Natural killer cell treated with Interleukin-12 subunit alpha and Interleukin-12 subunit beta and Interleukin-15 and Interleukin-18, amount 100 ng/mL, for 72 hours (primary cell): ENCODE measurements at places on chromosomes 16 and 17.

- DNase-seq = no peak
Measured at GRCh38 chr16:8892101-8892575, 10.0 kb downstream of the LITAFD start.

GRCh38 chr17:4931963-4932362, at the start of gene GP1BA:
GP1BA (plus strand) TSS chr17:4932277; CDS start chr17:4932605, 328 bp downstream.
- DNase-seq = no peak

GRCh38 chr16:23924128-23924527, 88.3 kb downstream of the PRKCB start:
- DNase-seq = no peak

- no peak for DNase-seq
Measured at GRCh38 chr17:44905006-44906000, 6.1 kb upstream of the EFTUD2 start.

DNA sequence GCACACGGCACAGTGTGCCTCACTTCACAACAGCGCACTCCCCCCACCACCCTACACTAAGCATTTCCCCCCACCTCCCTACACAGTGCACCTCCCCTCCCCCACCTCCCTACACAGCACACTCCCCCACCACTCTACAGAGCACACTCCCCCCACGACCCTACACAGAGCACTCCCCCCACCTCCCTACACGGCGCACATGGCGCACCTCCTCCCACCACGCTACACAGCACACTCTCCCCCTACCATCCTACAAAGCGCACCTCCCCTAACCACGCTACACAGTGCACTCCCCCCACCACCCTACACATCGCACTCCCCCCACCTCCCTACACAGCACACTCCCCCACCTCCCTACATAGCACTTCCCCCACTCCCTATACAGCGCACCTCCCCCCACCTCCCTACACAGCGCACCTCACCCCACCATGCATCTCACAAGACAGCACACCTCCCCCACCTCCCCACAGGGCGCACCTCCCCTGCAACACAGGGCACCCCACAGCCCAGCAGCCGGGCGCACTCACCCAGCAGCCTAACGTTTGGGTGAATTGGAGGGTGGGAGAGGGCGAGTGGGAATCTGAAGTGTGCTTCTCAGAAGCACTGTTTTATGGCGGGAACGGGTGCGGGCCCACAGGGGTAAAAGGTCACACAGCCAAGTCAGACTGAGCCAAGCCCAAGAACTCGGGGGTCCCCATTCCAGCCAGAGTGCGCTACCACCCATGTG, 10.3 kb downstream of the KNOP1 start:
- DNase-seq = no peak

- no peak for DNase-seq
Measured at GRCh38 chr16:74743668-74744299, 30.8 kb downstream of the FA2H start.
